GM10248 (cell line): ENCODE measurements at places on chromosomes 13 and 19.

DNA sequence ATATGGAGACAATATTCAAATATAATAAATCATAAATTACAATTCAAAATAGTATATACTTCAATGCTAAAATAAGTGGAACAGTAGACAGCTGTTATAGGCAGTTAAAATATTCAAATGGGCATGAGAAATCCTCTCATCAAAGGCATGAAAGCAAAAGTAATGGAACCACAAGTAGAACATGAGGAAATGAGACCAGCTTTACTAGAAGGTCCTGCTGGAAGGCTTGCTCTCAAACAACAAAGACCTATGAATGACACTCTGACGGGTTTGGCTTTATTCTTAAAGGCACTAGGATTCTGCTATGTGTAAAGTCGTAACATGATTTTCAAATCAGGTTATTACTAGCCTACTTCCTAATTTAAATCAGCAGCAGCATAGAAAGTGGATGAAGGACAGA is 148.1 kb downstream of the VWA8 start:
- peak; percentile 25 for DNase-seq

DNA sequence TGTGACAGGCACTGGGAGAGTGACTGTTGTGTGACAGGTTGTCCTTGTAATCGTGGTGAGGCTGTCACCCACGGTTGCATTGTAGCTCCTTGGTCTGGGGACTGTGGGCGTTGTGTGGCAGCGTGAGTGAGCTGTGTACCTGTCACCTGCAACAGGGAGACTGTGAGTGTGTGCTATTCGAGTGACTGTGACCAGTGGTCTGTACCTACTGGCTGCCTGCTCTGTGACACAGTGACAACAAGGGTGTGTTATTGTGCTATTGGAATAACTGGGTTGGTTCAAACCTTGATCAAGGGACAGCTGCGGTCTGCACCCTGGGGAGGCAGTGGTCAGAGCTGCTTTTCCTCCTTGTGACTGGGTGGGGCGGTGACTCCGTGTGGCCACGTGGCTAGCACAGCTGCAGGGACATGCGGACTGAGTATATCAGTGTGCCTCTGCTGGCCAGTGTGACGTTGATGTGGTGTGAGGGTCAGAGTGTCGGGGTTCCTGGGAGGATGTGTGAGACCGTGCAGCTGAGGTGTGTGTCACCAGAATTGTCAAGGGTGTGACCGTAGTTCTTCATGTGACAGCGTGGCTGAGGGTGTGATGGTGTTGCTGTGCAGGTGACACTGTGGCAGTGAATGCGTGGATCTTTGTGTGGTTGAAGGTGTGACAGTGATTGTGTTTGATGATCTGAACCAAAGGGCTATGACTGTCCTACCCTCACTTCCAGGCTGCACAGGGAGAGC is 10.1 kb upstream of the NFIX start:
- no peak for DNase-seq

GRCh38 chr19:56842412-56842811 is 1.9 kb upstream of the PEG3 start:
- no peak for DNase-seq

DNA sequence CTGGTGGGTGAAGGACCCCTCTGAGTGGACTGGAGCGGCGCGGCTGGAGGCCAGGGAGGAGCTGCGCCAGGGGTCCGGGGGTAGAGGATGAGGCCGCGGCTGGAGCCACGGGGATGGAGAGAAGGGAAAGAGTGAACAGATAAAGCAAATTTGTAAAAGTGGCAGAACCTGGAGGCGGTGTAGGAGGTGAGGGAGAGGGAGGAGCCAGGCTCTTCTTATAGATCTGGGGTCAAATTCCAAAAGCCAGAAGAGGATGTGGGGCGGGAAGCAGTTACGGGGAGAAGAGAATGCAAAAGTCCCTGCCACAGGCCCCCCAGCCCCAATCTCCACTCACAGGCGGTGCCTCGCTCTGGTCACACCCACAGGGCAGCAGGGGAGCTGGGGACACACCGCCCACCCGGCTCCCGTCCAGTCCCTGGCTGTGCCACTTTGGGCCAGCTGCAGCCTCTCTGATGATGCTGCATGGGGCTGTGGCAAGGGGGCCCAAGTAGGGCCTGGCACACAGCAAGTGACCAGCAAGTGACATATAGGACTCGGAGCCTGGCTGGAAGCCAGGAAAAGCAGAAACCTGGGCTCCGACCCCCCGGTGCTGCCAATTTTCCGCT is 11.1 kb downstream of the LRRC4B start:
- no peak for DNase-seq

DNA sequence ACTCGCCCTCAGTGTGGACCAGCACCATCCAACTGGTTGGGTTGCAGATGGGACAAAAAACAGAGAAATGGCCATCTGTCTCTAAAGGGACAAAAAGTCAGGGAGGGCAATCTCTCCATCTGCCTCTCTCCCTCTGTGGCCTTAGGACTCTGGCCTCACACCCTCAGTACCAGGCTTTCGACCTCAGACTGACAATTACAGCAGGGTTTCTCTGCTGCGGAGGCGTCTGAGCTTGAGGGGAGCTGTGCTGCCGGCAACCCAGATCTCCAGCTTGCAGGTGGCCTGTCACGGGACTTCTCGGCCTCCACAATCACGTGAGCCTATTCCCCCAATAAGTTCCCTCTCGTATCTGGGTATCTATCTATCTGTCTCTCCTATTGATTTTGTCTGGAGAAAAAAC is 27.7 kb downstream of the MLLT1 start:
- DNase-seq: no peak
